SK-N-MC (cell line): ENCODE measurements at places on chromosomes 7 and 10.

GRCh38 chr7:88396295-88396947 is 89.7 kb upstream of the STEAP4 start:
- no peak for DNase-seq

DNA sequence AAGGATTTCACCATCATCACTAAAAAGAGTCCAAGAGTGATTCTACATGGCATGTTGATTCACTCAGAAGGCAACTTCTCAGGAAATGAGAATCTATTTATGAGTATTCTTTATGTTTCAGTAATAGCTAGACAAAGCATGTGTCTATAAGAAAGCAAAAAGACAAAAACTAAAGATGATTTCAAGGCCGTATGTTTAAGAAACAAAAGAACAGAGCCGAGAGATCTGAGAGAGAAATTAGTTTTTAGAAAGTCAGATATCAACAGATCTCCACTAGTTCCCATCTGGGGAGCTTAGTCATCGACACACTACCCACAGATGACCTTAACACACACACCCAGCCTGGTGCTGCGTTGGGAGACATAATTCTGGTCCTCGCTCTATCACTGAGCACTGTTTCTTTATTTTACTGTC is 21.0 kb downstream of the PIP4K2A start:
- DNase-seq: no peak

DNA sequence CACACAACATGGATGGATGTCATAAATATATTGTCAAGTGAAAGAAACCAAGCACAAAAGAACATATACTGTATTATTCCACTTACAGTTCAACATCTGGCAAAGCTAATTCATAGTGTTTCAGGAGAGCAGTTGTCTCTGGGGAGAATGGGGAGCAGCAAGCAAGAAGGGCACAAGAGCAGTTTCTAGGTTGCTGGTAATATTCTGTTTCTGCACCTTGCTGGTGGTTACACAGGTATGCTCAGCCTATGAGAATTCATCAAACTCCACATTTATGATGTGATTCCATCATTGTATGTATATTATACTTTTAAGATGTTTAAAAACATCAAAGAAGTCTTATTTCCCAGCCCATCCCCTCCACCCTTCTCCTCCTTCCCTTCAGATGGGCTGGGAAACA is 18.1 kb upstream of the PALS2 start:
- no peak for DNase-seq

GRCh38 chr10:110840225-110840922 is 31.4 kb upstream of the PDCD4 start:
- no peak for DNase-seq

DNA sequence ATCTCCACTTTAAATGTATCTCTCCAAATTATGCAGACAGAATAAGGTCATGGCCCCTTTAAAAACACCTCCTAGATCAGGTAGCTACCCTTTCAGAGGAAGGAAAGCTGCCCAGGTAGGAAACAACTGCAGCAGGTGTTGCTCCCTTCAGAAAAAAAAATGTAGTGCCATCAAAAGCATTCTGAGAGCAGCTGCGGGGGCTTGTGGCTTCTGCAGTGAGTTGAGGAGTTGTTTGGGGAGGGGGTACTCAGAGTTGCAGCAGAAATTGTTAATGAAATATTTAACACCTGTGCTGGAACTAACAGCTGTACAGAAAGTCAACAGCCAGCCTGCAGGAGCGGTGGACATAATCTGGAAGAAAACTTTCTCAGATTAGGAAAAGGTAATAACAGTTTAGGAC is 24.0 kb downstream of the CDHR3 start:
- DNase-seq: no peak

- no peak for DNase-seq
Observed at GRCh38 chr7:158472596-158472995, 115.0 kb downstream of the PTPRN2 start.

DNA sequence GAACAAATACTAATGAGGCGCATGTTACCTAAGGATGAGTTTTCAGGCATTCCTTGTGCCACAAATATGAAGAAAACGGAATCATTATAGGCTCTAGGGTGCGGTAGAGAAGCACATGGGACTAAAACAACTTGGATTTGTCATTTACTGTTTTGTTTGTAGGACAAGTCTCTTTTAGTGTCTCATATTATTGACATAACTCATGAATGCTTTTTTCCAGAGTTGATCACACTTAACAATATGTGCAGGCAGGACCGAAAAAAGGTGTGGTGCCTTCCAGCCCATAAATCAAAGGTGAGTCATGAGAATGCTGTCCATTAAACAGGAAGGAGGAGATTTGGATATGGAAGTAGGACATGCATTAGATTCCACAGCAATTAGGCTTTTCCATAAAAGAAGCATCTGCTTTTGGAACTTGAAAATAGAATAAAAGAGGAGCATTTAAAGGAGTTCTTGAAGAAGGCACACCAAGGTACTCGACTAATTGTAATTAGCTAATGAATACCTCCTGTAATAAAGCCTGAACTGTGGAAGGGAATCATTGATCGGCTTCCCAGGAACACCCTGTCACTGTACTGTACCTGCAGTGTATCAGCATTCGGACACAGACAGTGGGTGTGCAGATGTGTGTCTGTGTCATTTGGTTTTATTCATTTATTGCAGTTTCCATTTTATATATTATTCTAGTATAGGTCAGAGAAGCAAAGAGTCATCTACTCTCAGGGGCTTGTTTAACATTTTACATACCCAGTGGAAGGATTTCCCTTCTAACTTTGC is 119.7 kb upstream of the KLF14 start:
- DNase-seq: no peak

DNA sequence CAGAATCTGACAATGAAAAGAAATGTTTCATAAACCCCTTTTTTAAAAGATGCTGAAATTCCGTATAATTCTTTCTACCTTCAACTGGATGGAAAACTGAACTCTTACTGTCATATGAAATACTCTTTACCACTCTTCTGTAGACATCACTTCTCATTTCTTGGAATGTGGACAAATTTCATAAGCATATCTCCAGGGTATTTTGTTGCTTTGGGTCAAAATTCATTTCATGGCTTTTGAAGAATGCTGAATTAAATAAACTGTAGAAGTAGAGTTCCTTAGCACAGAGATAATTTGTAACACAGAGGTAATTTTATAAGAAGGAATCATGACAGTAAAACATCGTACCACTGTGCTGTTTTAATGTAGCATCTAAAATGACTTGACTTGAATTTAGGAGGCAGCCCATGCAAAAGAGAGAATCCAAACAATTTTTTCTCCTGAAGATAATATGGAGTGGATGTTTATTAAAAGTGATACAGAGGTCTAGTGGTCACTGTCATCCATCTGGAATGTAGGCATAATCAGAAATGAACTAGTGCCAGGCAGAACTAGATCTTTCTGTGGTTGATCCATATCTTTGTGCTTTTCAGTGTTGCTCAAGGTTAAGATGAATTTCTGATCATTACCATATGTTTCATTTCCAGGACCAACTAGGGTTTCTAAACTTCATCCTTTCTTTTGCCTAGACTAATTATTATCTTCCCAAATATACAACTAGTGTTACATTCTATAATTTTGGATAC is 492.0 kb downstream of the KIF20B start:
- DNase-seq: no peak

GRCh38 chr7:35781200-35781701 is 19.6 kb upstream of the SEPTIN7 start:
- DNase-seq: no peak

GRCh38 chr10:124688889-124689670 is 55.1 kb downstream of the FAM53B start:
- no peak for DNase-seq

DNA sequence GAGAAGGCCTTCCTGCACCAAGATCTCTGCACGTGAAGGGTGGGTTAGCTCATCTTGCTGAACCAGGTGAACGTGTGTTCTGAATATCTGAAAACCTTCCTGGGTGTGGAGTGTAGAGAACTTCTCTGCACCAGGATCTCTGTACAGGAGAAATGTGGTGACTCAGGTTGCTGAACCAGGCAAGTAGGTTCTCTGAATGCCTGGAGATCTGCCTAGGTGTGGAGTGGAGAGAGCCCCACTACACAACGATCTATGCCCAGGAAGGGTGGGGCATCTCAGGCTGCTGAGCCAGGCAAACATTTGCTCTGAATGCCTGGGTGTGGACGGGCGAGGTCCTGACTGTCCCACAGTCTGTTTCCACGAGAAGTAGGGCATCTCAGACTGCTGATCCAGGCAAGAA is 1002.3 kb upstream of the KCND2 start:
- no peak for DNase-seq

DNA sequence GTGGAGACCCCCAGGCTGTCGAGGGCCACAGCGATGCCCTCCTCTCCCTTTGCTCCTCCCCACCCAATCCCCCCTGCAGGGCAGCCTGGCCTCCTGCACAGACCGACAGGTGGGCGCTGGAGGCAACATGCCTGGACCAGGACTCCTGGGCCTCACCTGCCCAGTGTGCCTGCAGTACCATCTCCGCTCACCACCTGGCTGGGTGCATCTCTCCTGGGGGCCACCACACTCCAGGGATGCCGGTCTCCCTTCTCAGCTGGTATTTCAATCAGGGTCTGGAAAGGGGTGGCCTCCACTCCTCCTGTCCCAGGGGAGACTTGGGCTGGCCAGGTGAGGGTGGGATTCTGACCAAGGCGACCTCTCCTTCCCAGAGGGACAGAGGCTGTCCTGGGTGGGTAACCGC is 17.2 kb upstream of the CFAP46 start:
- no peak for DNase-seq

DNA sequence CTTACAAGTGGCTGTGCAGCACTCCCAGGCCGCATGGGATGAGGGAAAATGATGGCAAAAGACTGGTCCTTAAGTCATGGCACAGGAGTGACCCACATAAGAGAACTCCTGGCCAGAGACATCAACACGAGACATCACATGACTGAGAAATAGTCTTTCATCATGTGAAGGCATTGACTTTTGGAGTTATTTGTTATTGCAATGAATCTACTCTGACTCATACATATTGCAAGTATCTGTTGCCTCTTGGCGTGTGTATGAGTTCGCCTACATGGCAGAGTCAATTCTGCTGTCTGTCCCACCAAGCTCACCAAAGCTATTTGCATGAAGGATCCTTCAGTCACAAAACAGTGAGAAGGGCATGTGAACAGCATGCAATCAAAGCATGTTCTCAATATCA is 59.7 kb upstream of the HABP2 start:
- no peak for DNase-seq

DNA sequence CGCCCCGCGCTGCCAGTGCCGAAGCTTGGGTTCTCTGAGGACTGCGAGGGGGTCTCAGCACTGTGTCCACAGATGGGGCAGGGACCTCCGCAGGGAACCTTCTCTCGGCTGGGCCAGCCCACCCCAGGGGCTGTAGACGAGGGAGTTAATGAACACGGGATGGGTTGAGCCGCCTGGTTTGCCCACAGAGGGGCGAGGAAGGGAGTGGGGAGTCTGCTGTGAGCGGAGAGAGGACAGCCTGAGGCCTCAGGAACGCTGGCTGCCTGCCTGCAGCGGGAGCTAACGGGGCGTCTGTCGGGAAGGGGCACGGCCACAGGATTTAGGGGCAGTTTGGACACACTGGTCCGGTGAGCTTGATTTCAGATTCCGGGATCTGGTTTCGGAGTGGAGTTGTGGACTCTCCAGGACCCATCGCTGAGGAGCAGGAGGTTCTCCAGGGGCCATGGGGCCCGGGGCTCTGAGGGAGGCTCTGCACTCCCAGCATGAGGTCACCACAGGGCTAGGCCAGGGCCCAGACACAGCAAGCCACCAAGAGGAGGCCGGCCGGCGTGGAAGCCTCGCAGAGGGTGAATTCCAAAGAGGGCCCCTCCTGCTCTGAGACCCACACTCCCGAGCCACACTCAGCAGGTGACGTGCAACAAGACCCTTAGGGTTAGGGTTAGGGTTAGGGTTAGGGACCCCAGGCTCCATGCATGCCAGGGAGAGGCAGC is 19.0 kb upstream of the FAM20C start:
- no peak for DNase-seq
